Adrenal gland (tissue), 19 donors: ENCODE measurements at places on chromosomes 12 and 14. TPM values are rescaled to one million over a fixed set of nuclear protein-coding genes. Genes with fewer than 3 reads are reported as not detected.

PZP gene
- 0.24 TPM for polyA plus RNA-seq

CFAP54 gene
- 0.27 TPM for polyA plus RNA-seq

OAS2 gene
- polyA plus RNA-seq: 30.4 TPM

CNTN1 gene
- 3.8 TPM for polyA plus RNA-seq

OTOGL gene
- 0.11 TPM for polyA plus RNA-seq

DNA sequence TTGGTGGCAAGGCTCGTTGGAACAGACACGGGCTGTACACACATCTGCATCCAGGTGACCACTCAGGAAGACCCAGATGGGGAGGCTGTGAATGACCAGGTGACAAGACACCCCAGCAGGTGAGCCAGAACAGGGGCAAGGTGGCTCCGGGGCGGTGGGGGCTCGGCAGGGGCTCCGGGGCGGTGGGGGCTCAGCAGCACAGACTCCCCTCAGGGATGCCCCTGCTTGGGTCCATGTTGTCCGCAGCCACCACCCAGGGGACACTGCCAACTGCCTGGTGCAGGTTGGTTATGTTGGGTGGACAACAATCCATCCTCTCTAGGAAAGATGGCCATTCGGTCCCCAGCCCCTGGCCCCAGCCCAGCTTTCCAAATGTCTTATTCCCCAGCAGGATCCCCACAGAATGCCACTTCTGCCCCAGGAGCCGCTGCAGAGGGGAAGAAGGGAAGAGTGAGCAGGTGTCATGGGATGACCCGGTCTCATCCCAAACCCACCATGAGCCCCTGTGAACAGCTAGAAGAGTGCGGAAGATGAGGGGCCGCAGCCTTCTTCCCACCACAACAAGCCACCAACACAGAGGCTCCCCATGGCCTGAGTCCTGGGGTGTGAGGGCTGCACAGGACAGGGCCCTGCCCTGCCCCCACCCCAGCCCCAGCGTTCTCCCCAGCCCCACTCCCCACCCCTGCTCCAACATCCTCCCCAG is 31.4 kb upstream of the C14orf180 start:
- no peak for DNase-seq

DNA sequence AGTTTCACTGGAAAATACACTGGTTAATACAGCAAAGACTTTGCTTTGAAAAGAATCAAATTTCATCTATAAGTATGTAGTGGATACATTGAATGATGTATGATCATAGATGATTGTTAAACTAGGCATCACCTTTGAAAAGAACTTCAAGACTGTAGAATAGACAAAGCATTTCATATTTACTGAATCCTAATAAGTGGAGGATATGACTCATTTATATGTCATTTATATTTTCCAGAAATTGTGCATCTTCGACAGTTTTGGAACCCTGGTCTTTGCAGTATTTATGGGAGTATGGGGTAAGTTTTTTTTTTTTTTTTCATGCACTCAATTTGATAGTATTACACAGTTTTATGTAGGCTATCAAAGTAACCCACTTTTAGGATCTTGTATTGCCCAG is 161.9 kb downstream of the ANO6 start:
- no peak for DNase-seq

- DNase-seq: no peak
Measured at GRCh38 chr12:12996209-12996608, 3.9 kb downstream of the HEBP1 start.

DNA sequence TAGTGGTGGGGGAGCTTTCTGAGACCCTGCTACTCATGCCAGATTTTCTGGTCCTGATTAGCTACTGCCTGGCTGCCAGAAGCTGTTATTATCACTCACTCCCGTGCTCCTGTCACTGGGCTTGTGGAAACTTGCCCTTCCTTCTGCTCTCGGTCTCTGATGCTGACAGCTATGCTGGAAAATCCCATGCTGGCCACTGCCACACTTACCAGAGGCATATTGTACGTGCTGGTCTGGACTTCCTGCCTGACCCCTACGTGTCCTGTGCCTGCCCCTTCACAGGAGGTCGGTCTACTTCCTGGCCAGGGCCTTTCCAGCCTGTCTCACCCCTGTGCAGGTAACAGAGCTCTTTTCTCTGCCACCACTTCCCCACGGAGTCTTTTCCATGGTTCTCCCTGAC is 149.4 kb upstream of the PLEKHG7 start:
- DNase-seq: peak; percentile 56

DNA sequence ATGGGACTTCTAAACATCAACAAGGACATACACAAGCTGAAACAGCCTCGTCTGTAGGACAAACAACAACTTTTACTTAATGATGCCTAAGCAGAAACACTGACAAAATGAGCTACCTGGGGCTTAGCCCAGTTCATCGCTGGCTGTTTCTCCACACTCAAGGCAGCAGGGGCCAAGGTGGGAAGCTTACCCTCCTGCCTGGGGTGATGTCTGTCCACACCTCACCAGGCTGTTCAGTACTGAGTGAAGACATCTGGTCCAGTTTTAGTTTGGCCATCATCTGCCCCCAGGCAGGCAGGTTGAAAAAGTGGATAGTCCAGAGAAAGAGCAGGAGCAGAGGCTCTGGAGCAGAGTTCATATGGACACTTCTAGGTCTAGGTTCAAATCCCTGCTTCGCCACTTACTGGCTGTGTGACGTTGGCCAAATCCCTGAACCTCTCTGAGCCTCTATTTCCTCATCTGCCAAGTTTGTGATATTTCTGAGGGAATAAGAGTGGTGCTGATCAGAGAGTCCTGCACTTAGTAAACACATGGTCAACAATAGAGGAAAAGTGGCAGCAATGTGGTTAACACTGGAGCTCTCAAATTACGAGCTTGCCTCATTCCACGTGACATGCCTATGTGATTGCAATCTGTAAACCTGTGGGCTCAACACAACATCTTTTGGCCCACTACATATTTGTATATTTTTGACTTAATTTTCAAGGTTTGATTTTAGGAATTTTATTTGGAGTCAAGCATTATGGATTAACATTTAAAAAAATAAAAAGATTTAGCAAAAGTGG is 720.1 kb upstream of the TMEM132C start:
- no peak for DNase-seq

- DNase-seq: no peak
Measured at GRCh38 chr14:90609376-90609775, 206.9 kb downstream of the TTC7B start.

GRCh38 chr12:6183689-6184428 is 16.3 kb upstream of the CD9 start:
- DNase-seq: peak; percentile 72
